ENCODE measurements at places on chromosomes 16 and 17.

DNA sequence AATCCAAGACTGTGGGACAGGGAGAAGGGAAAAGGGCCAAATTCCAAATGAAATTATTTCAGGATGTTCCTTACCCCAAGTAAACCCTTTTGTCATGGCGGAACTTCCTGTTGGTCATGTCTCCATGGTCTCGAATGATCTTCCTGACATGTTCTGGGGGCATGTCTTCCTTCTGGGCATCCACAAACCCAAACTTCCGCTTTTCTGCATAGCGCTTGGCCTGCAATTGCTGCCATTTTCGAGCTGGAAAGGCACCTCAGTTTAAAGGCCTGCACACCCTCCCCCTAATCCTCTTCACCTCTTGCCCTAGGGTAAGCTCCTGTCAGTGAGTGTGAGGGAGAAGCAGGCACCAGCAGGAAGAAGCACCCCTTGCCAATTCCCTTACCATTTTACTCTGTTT lies 1.2 kb downstream of the PRPF8 start:
- no peak for DNase-seq

DNA sequence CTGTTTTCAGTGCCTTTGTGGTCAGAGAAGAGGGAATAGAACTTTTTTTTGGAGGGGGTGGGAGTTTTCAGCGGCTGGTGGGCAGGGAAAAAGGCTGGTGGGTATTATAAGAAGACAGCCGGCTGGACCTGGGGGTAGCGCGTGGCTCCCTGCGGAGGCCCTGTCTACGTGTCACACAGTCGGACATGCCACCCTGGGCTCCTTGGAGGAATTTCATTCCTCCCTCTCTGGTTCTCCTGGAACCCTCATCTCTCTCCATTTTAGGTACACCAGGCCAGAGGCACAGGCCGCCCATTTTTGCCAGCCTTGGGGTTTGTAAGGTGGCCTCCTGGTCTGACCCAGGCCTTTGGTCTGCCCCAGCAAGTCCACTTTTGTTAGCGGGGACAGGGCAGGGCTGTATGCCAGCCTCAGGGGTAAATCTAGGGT lies 908 bp downstream of the FKBP10 start:
- no peak for DNase-seq

DNA sequence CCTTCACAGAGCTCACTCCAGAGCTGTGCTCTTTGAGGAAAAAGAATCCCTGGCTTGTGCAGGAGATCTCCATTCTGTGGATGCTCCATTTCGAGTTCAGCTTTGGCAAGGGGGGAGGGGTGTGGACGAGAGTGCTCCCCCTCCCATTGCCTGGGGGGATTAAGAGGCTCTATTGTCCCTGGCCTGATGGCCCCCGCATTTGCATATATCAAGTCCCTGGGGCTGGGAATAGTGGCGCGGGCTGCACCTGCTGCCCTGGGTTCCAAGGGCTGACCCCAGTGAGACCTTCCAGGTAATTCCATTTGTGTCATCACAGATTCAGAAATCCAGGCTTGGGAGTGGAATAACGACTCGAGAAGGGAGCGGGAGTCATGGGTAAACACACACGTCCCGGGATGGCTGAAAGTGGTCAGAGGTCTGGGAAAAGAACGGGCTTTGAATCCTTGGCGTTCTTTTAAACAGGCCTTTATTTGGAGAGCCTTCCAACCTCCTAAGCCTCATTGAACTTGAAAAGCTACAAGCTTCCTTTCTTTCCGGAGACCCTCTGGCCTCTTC lies 479.3 kb downstream of the HS3ST3B1 start:
- no peak for DNase-seq

GRCh38 chr17:68710035-68710780 lies 109.0 kb upstream of the FAM20A start:
- DNase-seq = no peak

GRCh38 chr17:78112518-78113471 lies 15.8 kb downstream of the TMC6 start:
- peak; percentile 80 for DNase-seq

- DNase-seq = no peak
Observed at GRCh38 chr17:78883533-78884131, 19.4 kb downstream of the CEP295NL start.

- DNase-seq = no peak
Observed at GRCh38 chr17:17907469-17907868, 64.7 kb downstream of the TOM1L2 start.

- DNase-seq = peak; percentile 28
Observed at GRCh38 chr16:16063683-16064082, 114.3 kb downstream of the ABCC1 start.
